ENCODE measurements at places on chromosomes 6 and 20. TPM values are rescaled to one million over a fixed set of nuclear protein-coding genes. Genes with fewer than 3 reads are reported as not detected.

GRCh38 chr6:107489636-107490565, at the start of gene SOBP:
TSS of gene SOBP (plus strand) at chr6:107490117. CDS start at chr6:107490617, 500 bp downstream.
- peaks cover 56% of the 10 kb centered on the region for H3K27me3 ChIP-seq
- no peak within 1 kb of the TSS for H3K27ac ChIP-seq
- H3K36me3 ChIP-seq: no peaks in the 10 kb centered on the region
- H3K4me1 ChIP-seq: peaks cover 30% of the 10 kb centered on the region

DNA sequence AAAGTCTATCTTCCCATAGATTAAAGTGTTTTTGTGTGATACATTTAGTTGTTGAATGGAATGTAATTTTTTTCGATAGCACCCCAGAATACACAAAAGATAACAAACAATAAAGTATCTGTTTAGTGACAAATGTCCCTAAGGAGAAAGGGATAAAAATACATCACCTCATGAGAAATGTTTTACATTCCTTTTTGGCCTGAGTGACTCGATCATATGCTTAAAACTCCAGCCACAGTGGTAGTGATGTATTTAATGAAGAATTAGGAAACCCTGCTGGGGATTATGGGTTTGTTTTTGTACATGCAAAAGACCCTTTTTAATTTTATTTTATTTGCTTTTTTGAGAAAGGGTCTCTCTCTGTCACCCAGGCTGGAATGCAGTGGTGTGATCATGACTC, 4.3 kb upstream of the SGK1 start:
- H3K27ac ChIP-seq: no peak overlapping the region
- no peaks in the 10 kb centered on the region for H3K36me3 ChIP-seq
- H3K4me3 ChIP-seq: no peak overlapping the region
- H3K4me1 ChIP-seq: peaks cover 6% of the 10 kb centered on the region

- H3K27ac ChIP-seq: no peak overlapping the region
- no peaks in the 10 kb centered on the region for H3K27me3 ChIP-seq
- no peaks in the 10 kb centered on the region for H3K4me1 ChIP-seq
- H3K4me3 ChIP-seq: no peak overlapping the region
- no peak for DNase-seq
These were observed 345.2 kb downstream of the GJA1 start for GRCh38 chr6:121780325-121781321.

DNA sequence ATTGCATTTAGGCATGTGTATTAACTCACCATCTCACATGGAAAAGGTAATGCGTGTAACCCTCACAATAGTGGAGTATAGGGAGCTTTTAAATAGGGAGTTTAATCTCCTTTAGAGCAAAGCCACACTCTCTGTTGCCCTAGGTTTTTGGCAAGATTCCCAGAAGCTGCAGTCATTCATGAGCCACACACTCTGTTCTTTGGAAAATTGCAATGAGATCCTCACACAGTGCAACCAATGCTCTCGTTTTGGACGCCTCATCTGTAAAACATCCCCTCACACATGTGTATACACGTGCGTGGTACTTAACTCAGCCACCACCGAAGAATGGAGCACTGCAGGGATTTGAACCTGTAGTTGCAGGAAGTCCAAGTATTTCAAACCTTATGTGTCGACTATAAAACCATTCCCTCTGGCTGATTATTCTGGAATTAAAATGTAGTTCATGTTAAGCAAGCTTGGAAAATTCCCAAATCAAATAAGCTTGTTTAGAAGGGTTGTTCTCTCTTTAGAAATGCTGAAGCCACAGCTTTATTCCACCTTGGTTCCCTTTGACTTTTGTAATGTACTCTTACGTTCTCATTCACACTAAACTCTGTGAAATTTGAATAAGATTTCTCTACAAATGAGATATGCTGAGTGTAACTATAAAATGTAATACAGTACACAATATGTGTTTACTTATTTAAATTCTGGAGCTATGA, 489.8 kb upstream of the MANEA start:
- H3K4me1 ChIP-seq: no peaks in the 10 kb centered on the region
- no peaks in the 10 kb centered on the region for H3K27me3 ChIP-seq
- no peaks in the 10 kb centered on the region for H3K36me3 ChIP-seq
- no peak overlapping the region for H3K4me3 ChIP-seq

DNA sequence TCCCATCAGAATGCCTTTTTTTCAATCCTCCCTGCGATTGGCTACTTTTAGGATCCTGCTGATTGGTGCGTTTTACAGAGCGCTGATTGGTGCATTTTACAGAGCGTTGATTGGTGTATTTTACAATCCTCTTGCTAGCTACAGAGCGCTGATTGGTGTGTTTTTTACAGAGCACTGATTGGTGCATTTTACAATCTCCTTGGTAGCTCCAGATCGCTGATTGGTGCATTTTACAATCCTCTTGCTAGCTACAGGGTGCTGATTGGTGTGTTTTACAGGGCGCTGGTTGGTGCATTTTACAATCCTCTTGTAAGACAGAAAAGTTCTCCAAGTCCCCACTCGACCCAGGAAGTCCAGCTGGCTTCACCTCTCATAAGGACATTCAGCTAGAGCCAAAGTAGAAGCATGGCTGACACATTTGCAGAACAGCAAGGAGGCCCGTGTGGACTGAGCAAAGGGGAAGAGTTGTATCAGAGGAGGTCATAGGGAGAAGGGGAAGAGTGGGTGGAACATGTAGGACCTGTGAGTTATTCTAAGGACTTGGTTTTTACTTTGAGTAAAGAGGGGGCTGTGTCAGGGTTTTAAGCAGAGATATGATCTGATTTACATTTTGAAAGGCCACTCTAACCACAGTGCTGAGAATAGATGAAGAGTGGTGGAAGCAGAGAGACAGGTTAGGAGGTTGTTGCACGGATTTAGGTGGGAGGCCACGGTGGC, 2.6 kb downstream of the ALDH5A1 start:
- peaks cover 10% of the 10 kb centered on the region for H3K4me1 ChIP-seq
- H3K27me3 ChIP-seq: no peaks in the 10 kb centered on the region
- peaks cover 5% of the 10 kb centered on the region for H3K36me3 ChIP-seq
- no peak overlapping the region for H3K4me3 ChIP-seq
- DNase-seq: no peak

DNA sequence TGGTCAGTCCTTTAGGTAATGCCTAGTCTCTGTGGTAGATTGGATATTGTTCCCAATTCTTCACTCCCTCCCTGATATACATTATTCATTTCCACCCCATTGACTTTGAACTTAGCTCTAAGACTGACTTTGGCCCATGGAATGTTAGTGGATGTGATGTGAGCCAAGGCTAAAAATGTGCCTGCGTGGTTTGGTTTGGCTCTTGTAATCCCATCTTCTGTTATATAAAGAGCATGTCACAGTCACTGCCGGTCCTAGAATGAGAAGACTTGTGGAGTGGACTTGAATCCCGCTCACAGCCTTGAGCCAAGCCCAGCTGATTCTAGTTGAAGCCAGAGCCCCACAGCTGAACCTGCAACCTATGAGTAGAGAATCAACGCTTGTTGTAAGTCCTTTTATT, 23.6 kb upstream of the DNAAF9 start:
- no peaks in the 10 kb centered on the region for H3K27me3 ChIP-seq
- DNase-seq: no peak
- H3K4me3 ChIP-seq: no peak overlapping the region

DNA sequence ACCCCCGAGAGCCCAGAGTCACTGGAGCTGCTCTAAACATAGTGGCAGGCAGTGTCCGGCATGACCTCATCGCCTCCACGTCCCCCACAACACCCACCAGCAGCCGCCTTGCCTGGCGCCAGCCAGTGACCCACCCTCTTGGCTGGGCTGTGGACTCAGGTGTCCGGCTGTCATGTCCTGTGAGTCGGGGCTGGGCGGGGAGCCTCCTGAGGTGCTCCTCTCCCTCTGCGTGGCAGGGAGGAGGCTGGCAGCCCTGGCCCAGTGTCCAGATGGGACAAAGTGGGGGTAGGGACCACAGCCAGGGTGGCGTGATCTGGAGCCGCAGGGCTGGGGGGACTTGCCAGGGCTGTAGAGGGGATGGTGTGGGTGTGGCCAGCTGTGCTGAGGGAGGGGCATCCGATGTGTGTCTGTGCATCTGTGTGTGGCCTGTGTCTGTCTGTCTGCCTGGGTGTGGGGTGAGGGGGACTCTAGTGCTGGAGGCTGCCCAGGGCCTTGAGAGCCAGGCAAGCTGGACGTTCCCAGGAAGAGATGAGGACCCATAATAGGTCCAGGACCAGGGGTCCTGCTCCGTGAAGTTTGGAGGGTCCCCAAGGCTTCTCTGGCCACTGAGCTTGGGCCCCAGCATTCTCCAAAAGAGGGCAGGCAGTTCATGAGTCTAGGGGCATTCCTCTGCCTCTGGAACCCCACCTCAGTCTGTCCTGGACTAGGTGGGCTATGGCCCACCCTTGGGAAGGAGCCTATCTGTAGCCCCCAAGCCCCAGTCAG, 2.3 kb upstream of the SOX18 start:
- peaks cover 28% of the 10 kb centered on the region for H3K4me1 ChIP-seq
- H3K36me3 ChIP-seq: no peaks in the 10 kb centered on the region
- no peak overlapping the region for H3K27ac ChIP-seq
- no peak for DNase-seq

DNA sequence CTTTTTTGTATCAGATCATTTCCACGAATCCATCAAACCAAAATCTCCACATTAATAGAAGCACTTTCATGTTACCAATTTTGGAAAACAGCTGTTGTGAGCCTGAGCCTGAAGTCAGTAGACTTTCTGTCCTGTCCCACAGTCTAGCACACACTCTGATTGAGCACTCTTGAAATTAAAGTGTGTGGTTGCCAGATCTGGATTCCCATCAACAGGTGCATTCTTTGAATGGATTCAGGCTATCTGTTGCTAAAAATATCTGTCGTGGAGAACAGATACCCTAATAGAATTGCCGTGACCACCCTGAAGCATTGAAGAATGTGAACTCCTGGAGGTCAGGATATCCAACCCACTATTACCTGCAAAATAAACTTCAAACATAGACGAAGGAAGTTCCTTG, 73.3 kb downstream of the TFAP2A start:
- no peaks in the 10 kb centered on the region for H3K27me3 ChIP-seq
- H3K4me3 ChIP-seq: no peak overlapping the region
- no peak overlapping the region for H3K27ac ChIP-seq
- H3K36me3 ChIP-seq: no peaks in the 10 kb centered on the region
- H3K4me1 ChIP-seq: no peaks in the 10 kb centered on the region

DNA sequence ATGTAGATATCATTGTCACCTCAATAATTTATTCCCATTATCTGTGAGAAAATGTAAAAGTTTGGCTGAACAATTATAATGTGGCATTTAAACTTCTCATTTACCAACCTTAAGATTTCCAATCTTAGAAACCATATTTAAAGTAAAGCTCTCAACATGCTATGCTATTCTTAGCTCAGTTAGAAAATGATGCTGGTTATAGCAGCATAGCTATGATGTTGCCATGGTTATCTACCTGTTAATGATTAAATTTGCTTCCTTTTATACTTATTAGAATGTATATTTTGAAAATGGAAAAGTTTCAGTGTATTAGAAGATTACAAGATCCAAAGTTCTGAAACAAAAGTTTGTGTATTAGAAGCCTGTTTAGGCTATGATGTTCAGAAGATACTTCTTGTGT, 110.1 kb downstream of the GPR63 start:
- H3K27me3 ChIP-seq: no peaks in the 10 kb centered on the region
- no peak overlapping the region for H3K27ac ChIP-seq
- no peaks in the 10 kb centered on the region for H3K4me1 ChIP-seq
- H3K4me3 ChIP-seq: no peak overlapping the region

DNA sequence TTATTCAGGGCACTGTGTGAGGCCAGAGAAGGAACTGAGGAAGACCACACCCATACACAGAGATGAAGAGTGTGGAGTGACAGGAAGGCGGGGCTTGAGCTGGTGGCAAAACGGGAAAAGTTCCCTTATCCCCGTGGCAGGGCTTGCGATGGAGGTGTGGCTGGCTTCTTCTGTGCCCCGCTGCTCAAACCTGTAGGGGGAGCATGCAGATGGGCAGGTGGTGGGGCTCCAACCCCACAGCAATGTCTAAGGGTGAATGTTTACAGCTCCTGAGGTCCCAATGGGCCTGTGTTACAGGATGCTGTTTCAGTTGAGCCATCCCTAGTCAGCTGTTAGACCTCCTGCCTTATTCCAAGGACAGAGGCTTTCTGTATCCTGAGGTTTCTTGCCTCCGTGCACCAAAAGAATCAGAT, 105.9 kb downstream of the LY86 start:
- H3K4me1 ChIP-seq: no peaks in the 10 kb centered on the region
- H3K4me3 ChIP-seq: no peak overlapping the region
- no peak overlapping the region for H3K27ac ChIP-seq
- no peaks in the 10 kb centered on the region for H3K36me3 ChIP-seq
- H3K27me3 ChIP-seq: peaks cover 21% of the 10 kb centered on the region

GRCh38 chr6:33744001-33744848, 2.5 kb downstream of the IP6K3 start:
- H3K27ac ChIP-seq: no peak overlapping the region
- no peak overlapping the region for H3K4me3 ChIP-seq
- no peaks in the 10 kb centered on the region for H3K36me3 ChIP-seq
- no peaks in the 10 kb centered on the region for H3K4me1 ChIP-seq

- H3K27ac ChIP-seq: no peak overlapping the region
- DNase-seq: no peak
- H3K4me3 ChIP-seq: no peak overlapping the region
- no peaks in the 10 kb centered on the region for H3K4me1 ChIP-seq
These were observed 47.4 kb downstream of the PKIB start for GRCh38 chr6:122657601-122658000.

DNA sequence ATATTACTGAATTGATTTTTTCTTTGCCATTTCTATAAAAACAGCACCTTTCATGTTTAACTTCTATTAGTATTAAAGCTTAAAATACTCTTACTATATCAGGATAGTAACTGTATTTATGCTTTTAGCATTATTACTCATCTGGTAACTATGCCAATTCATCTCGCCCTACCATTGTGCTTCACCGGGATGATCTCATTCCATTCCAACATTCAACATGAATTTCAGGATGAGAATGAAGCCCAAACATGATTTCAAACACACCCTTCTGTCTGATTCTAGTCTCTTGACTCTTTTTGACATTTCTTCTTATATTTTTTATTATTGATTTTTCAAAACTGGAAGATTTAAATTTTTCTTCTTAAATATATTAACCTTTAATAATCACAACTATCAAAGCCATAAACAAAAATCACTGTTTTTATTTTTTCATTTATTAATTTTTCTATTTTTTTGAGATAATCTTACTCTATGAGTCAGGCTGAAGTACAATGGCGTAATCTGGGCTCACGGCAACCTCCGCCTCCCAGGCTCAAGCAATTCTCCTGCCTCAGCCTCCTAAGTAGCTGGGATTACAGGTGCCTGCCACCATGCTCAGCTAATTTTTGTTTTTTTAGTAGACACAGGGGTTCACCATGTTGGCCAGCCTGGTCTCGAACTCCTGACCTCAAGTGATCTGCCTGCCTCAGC, 46.7 kb downstream of the GJA1 start:
- H3K4me3 ChIP-seq: no peak overlapping the region
- H3K36me3 ChIP-seq: no peaks in the 10 kb centered on the region
- no peak overlapping the region for H3K27ac ChIP-seq
- no peaks in the 10 kb centered on the region for H3K4me1 ChIP-seq
- DNase-seq: no peak
- no peaks in the 10 kb centered on the region for H3K27me3 ChIP-seq

- no peak overlapping the region for H3K27ac ChIP-seq
- no peak overlapping the region for H3K4me3 ChIP-seq
These were observed 467 bp downstream of the TREML4 start for GRCh38 chr6:41228616-41229015.

GRCh38 chr6:165889636-165890403, 226.8 kb upstream of the PDE10A start:
- no peak overlapping the region for H3K27ac ChIP-seq
- H3K27me3 ChIP-seq: no peaks in the 10 kb centered on the region
- H3K4me3 ChIP-seq: no peak overlapping the region

Gene HEY2
- total RNA-seq: not detected

Gene SIRPB2
- not detected for total RNA-seq

Gene PBOV1
- not detected for total RNA-seq

Gene CLIC5
- 7.1 TPM for total RNA-seq

Gene TCF15
- total RNA-seq: not detected

Gene MYMX
- total RNA-seq: not detected

Gene ZSCAN31
- total RNA-seq: 1.1 TPM
